Calu3 (cell line): ENCODE measurements at places on chromosomes 4 and X. TPM values are rescaled to one million over a fixed set of nuclear protein-coding genes. Genes with fewer than 3 reads are reported as not detected.

DNAJB14 gene
- 33.0 and 35.4 TPM in 2 replicates for total RNA-seq

DNA sequence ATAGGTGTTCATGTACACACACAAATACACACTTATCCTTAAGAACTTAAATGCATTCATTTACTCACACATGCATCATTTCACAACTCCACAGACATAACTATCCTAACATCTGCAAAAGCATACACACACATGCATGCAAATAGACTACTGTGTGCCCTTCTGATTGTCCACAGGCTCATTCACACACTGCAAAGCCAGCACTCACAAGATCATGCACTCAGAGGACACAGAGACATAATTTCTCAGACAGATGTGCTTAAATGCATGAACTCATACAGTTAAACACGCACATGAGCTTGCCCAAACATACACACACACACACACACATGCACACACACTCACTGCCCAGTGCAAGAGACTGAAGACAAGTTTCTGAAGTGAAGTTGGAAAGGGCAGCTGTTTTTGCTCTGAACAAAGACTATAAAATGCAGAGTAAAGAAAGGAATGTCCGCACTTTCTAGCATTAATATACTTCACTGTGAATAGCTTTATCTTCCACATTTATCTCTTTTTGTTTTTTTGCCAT is 1018.0 kb upstream of the HS3ST1 start:
- DNase-seq, result no peak

DNA sequence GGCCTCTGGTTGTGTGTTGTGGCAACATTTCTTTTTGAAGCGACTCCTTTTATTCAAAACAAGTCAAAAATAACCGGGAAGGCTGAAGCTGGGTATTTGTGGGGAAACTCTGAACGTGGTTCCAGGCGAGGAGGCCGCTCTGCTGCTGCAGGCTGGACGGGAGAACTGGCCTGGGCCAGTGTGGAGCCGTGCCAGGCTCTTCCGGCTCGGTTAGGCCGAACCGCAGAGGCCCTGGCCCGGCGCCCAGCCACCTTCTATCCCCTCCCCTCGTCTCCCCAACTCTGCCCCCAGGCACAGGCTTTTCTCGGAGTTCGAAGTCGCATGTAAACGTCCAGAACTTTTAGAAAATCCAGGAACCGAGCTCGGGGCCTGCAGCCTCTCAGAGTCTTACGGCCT is 2.4 kb upstream of the BCOR start:
- DNase-seq, result peak; percentile 39

- no peak for DNase-seq
Measured at GRCh38 chr4:67014592-67014991, 530.7 kb downstream of the CENPC start.

CXorf65 gene
- not detected in 2 replicates for total RNA-seq

GRCh38 chrX:101605146-101605545 is 12.7 kb downstream of the ARMCX6 start:
- DNase-seq, result no peak

HSFX4 gene
- not detected in 2 replicates for total RNA-seq

DNA sequence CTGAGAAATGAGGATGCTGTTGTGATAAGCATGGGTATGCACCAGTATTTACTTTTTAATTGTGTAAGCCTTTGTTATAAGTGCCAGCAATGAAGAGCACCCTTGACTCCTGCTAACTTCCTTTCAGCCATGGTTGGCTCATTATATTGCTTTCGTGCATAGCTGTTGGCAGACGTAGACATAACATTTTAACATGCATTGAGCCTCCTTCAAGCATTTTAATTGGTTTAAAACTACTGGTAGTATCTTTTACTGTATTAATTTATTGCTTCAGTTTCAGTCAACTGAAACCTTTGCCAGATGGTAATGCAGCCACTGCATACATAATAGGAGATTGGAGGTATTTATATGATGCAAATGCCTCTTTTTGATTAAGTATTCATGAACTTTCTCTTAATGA is 1285.4 kb downstream of the PCDH18 start:
- no peak for DNase-seq

- DNase-seq, result no peak
Measured at GRCh38 chr4:6965329-6965728, 55.7 kb downstream of the TBC1D14 start.

DSPP gene
- total RNA-seq, result not detected in 2 replicates

DNA sequence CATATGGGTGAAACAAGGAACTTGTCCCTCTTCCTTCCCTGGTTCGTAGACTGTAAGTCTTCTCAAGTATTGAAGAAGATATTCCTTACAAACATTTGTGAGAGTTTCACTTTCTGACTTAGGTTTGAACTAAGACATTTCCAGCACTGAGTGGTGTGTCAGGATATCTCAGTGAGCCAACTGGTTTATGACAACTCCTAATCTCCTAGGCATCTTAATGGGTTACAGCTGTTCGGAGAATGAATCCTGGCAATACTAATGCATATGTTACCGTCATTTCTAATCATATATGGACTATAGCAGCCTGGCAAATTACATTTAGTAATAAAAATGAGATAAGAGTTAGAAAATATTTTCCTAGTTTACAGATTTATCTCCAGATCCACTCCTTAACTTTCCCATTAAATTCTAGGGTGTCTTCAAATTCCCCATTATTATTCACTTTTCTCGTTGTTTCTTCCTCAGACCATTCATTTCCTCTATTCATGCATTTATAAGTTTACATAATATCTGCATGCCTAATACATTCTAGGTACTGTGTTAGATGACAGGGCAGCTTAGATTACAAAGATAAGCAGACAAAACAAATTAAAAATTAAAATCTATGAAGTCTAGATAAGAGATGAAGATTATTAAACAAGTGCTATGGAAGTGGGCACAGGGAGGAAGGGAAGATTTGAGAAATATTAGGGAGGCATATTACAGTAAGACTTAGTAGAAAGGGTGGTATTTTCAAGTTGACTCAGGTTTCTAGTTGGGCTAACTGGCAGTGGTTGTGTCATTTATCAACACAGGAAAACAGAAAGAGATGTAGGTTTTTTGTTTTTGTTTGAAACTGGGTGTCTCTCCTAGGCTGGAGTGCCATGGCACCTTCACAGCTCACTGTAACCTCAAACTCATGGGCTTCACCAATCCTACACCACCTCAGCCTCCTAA is 173.9 kb downstream of the WDFY3 start:
- no peak for DNase-seq

- DNase-seq, result no peak
Measured at GRCh38 chr4:164446516-164446915, 307.4 kb upstream of the SMIM31 start.

DNA sequence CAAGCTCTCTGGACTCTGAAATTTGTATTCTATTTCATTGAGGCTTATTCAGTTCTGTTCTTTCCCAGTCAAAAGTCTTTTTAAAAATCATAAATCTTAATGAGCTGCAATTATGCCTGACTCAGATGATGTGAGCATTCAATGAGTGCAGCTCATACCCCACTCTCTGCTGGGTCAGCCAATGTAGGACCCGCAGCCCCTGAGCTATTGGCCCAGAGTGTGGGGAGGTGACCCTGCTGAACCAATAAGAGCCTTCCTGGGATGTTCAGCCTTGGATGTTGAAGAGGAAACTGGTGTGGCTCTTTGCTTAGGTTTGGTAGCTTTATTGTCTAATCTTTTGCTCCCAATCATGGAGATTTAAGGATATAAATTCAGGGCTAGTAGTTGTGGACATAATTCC is 12.1 kb upstream of the TCEAL4 start:
- DNase-seq, result no peak

DNA sequence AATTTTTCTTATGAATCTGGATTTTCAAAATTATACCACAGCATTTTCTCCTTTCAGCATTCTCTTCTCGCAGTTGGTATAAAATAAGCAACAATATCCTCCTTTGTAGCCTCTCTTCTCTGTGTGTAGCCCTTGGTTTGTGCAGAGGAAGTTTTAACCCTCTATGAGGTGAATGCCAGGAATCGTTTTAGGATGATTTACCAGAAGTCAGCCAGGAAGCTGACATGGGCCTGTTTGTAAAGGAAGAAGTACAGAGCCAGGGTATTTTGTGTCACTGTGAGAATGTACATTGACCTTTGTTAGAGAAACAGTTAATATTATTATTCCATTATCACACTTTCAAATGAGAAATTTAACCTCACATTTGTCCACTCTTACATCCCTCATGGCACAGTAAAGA is 88.9 kb upstream of the RPL34 start:
- DNase-seq, result no peak

GRCh38 chr4:48635310-48635709 is 144.8 kb downstream of the FRYL start:
- DNase-seq, result no peak

DNA sequence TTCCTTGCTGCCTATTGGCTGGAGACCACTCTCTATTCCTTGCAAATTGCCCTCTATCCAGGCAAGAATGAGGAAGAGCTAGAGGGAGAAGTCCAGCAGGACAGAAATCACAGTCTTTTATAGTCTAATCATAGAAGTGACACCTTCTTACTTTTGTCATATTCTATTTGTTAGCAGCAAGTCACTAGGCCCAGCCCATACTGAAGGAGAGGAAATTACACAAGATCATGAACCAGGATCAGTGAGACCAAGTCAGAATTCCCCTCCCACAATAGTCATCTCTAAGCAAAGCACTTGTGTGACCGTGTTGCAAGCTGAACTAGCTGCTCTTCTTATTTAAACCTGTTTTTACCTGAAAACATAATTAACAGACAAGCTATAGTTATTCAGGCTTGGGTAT is 317.7 kb downstream of the INPP4B start:
- no peak for DNase-seq

DNA sequence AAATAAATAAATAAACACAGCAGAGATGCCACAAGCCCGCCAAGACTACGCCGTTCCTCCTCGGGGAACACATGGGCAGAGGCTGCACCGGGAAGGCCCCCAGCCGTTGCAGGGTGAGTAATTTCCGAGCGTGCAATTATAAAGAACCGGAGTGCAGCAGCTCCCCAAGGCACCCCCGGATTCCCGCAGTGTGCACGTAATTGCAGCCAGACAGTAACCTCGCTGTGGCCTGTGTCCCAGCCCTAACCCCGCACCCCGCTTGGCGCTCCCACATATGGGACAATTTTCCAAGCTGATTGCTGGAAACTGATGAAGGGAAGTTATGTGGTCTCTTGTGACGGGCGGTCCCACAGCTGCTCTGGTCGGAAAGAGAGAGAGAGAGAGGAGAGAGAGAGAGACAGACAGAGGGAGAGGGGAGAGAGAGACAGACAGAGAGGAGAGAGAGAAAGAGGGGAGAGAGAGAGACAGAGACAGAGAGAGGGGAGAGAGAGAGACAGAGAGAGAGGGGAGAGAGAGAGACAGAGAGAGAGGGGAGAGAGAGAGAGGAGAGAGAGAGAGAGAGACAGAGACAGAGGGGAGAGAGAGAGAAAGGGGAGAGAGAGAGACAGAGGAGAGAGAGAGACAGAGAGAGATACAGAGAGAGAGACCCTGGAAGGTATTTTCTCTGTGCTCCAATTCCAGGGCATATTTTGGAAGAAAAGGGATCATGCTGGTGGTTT is 275.4 kb downstream of the SHOX start:
- no peak for DNase-seq

GRCh38 chrX:3231766-3232165 is 114.7 kb downstream of the MXRA5 start:
- DNase-seq, result no peak

DNA sequence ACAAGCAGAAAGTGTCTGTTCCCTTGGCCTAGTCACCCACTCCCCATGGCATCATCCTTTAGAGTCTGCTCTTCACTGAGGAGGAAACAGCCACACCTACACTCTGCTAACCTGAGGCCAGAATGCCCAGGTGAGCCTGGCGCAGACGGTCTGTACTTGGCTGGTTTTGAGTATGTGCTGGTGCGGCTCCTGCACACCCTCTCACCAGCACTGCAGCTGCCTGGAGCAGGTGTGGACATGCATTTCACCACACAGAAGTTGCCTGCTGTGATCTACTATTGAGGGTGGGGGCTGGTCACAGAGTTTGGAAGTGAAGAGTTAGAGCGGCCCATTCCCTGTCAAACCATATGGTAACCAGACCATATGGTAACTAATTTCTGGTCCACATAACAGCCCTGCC is 39.5 kb downstream of the KANTR start:
- no peak for DNase-seq

- DNase-seq, result no peak
Measured at GRCh38 chrX:131365766-131366165, 76.7 kb upstream of the IGSF1 start.

- DNase-seq, result no peak
Measured at GRCh38 chr4:16290681-16291420, 64.6 kb upstream of the TAPT1 start.

DNA sequence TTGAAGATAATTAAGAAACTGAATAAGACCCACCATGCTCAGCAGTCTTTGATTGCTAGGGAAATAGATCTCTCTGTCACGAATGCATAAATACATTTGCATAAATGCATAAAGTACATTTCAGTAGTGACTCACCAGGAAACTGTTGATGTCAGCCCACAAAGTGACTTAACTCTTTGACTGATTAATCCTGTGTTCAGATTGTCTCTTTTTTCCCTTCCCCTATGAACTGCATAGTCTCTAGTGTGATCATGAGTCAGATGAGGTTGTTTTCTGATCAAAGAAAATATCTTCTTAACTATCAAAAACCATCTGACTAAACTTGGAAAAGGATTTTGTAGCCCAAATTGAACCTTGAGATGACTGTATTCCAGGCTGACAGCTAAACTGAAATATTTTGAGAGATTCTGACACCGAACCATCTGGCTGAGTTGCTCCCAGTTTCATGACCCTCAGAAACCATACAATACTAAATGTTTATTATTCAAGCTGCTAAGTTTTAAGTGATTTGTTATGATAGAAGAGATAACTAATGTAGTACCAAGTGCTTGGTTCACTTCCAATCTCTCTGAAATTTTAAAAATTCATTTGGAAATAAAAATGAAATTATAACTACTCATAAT is 1381.5 kb upstream of the AGA start:
- DNase-seq, result no peak
